SK-N-SH (cell line): ENCODE measurements at places on chromosomes 5 and 9.
A peak's percentile ranks its signal among the peaks of the same experiment; 100 is the strongest.

- no peaks in the 10 kb centered on the region; the same call in 1 of the 2 replicates for H3K27me3 ChIP-seq
- no peaks in the 10 kb centered on the region for H3K36me3 ChIP-seq
- no peak overlapping the region for H3K27ac ChIP-seq
- H3K4me3 ChIP-seq = no peak overlapping the region
These were observed 66.1 kb upstream of the CTSL start for GRCh38 chr9:87659534-87660419.

DNA sequence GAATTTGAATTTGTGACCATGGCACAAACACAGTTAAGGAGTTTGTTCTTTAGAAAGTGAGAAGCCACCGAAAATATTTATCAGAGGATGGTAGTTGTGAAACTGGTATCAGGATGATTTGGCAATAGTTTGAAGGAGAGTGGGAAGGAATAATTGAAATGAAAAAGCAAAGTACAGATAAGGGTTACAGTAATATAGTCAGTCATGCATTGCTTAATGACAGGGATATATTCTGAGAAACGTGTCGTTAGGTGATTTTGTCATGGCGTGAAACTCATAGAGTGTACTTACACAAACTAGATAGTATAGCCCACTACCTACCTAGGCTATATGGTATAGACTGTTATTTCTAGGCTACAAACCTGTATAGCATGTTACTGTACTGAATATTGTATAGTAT, 84.2 kb downstream of the GPBP1 start:
- no peak overlapping the region for H3K27ac ChIP-seq
- H3K4me3 ChIP-seq = no peak overlapping the region
- no peaks in the 10 kb centered on the region for H3K27me3 ChIP-seq
- H3K4me1 ChIP-seq = no peaks in the 10 kb centered on the region
- DNase-seq = no peak

DNA sequence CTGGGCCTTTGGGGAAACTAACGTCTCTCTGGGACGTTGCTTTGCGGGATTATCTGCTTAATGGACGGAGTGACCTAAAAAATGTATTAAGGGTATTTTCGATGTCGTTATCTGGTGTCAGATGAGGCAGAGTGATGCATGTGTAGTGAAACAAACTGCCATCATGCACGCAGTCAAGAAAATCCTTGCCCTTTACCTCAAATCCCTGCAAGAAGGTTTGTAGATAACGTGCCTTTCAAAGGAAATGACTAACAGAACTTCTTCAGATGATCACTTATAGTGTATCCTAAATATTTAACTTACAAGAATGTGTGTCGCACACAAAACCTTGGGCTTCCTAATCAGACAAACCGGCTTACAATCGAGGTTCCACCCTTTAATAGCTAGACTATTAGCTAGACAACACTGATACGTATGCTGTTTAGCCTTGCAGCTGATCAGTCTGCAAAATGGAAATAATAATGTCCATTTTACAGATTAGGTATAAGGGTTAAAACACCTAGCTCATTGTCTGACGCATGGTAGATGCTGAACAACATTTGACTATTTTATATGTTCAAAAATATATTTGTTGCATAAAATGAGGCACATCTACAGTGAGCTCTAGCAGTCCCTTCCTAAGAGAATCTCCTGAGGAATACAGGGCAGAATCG, 541 bp upstream of the TBCA start:
- H3K4me3 ChIP-seq = peak overlapping the region; percentile 65
- no peaks in the 10 kb centered on the region for H3K27me3 ChIP-seq
- H3K4me1 ChIP-seq = peaks cover 14% of the 10 kb centered on the region
- peaks cover 5% of the 10 kb centered on the region for H3K36me3 ChIP-seq
- DNase-seq = no peak
- H3K27ac ChIP-seq = peak overlapping the region; percentile 84; the same call in 1 of the 2 replicates

- DNase-seq = no peak
- H3K4me1 ChIP-seq = no peaks in the 10 kb centered on the region
- no peak overlapping the region for H3K4me3 ChIP-seq
These were observed 41.8 kb upstream of the GABBR2 start for GRCh38 chr9:98750364-98751060.

GRCh38 chr9:120454467-120454866, 125.5 kb downstream of the CDK5RAP2 start:
- no peak for DNase-seq
- peaks cover 34% of the 10 kb centered on the region for H3K36me3 ChIP-seq
- no peak overlapping the region for H3K4me3 ChIP-seq
- H3K4me1 ChIP-seq = no peaks in the 10 kb centered on the region
- H3K27me3 ChIP-seq = no peaks in the 10 kb centered on the region
- no peak overlapping the region for H3K27ac ChIP-seq

DNA sequence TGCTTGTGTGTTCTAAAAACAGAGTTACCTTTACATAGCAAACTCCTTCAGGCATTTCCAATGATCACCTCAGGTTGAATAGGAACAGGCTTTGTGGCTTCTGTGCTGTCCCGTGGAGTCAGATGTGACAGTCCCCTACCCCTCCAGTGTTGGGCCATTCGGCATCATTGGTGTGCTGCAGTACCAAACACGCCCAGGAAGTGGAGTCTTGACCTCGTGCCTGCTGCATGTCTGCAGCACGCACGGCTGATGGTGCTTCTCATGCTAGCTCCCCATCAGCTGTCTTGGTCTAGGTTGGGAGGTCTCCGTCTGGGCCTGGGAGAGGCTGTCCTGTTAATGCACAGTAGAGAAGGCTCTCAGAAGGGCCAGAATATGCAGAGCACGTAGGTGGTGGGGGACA, 42.5 kb upstream of the PHF2 start:
- H3K36me3 ChIP-seq = peaks cover 62% of the 10 kb centered on the region
- H3K4me1 ChIP-seq = no peaks in the 10 kb centered on the region; the same call in 1 of the 2 replicates
- no peaks in the 10 kb centered on the region for H3K27me3 ChIP-seq
- no peak overlapping the region for H3K4me3 ChIP-seq

DNA sequence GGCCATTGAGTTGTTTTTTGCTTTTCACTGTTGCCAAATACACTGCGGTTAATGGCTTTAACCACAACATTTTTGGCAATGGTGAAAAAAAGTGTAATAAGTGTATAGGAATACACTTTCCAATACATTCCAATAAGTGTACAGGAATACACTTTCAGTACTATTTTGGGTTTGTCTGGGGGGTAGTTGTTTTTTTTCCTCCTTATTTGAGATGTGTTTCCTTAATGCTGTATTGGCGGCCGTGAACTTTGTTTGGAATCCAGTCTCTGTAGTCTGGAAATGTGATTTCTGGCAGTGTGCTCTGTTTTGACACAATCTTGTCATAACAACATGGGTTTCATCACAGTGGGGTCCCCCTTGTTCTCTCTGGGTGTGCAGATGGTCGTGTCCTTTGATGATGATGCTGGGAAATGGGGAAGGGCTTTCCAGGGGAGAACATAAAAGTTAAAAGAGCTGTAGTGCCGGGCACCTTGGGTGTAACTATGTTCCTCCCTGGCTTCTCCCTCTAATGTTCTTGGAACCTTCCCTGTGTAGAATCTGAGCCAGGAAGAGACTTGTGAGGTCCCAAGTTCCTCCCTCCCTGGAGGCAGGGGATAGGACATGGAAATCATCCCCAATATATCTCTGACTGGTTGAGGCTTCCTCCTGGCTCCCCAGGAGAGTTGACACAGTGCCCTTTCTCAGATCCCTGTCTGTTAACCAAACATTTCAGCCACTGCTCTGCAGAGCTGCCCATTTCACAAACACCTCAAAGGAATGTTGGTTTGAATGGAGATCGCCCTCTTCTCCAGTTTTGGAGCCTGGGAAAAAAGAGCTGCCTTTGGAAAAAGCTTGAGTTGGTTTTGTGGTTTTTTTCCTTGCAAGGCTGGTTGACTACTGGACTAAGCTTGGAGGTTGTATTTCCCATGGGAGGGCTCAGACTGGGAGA, 44.8 kb downstream of the RCL1 start:
- no peak overlapping the region for H3K27ac ChIP-seq
- H3K36me3 ChIP-seq = peaks cover 5% of the 10 kb centered on the region
- H3K4me1 ChIP-seq = no peaks in the 10 kb centered on the region

- H3K27me3 ChIP-seq = no peaks in the 10 kb centered on the region
- peak; percentile 14 for DNase-seq
- no peak overlapping the region for H3K4me3 ChIP-seq
- H3K36me3 ChIP-seq = no peaks in the 10 kb centered on the region
These were observed 142.7 kb downstream of the CACNA1B start for GRCh38 chr9:138020120-138020794.

GRCh38 chr5:57956636-57957035, 474.0 kb upstream of the ACTBL2 start:
- no peak overlapping the region for H3K27ac ChIP-seq
- H3K36me3 ChIP-seq = no peaks in the 10 kb centered on the region
- H3K4me3 ChIP-seq = no peak overlapping the region
- no peaks in the 10 kb centered on the region for H3K27me3 ChIP-seq
- no peak for DNase-seq

DNA sequence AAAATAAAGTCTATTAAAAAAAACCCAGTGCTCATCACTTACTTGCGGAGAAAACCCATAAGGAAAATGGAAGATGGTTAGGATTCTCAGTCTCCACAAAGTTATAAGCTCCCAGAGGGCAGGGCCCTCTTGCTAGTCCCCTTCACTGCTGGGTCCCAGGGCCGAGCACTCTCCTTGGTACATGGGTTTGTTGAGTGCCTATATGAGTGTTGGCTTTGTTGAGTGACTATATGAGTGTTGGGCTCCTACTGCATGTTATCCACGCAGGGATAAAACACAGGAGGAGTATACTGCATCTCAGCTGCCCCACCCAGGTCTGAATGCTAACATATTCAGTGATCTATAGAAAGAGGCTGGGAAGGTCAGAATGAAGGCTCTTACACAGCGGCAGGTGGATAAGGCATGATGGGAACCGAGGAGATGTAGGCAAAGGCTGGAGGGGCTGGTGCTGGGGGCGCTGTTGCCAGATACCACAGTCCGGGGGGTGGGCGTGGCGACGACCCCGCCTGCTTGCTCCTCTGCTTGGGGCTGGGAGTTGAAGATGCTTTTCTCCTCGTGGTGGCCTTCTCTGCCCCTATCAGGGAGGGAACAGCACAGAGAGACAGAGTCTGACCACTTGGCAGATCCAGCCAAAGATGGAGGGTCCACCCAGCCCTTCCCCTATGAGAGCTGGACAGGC, 11.6 kb downstream of the ORM2 start:
- H3K4me1 ChIP-seq = peaks cover 6% of the 10 kb centered on the region; the same call in 1 of the 2 replicates
- no peaks in the 10 kb centered on the region for H3K27me3 ChIP-seq

GRCh38 chr9:78325343-78325742, 28.4 kb downstream of the PSAT1 start:
- H3K4me3 ChIP-seq = no peak overlapping the region
- peak; percentile 76 for DNase-seq
- no peaks in the 10 kb centered on the region for H3K27me3 ChIP-seq
- no peaks in the 10 kb centered on the region for H3K4me1 ChIP-seq

- no peak overlapping the region for H3K4me3 ChIP-seq
- H3K4me1 ChIP-seq = no peaks in the 10 kb centered on the region; the same call in 1 of the 2 replicates
- H3K27me3 ChIP-seq = no peaks in the 10 kb centered on the region
These were observed 35.4 kb downstream of the SREK1 start for GRCh38 chr5:66179297-66180051.

GRCh38 chr9:33163433-33164137, 3.6 kb downstream of the B4GALT1 start:
- no peak for DNase-seq
- no peaks in the 10 kb centered on the region for H3K27me3 ChIP-seq
- H3K36me3 ChIP-seq = no peaks in the 10 kb centered on the region
- no peak overlapping the region; the same call in 1 of the 2 replicates for H3K27ac ChIP-seq
- H3K4me3 ChIP-seq = no peak overlapping the region

- H3K4me3 ChIP-seq = no peak overlapping the region
- no peaks in the 10 kb centered on the region for H3K36me3 ChIP-seq
- peaks cover 20% of the 10 kb centered on the region; the same call in 1 of the 2 replicates for H3K4me1 ChIP-seq
These were observed 71.4 kb downstream of the SERINC5 start for GRCh38 chr5:80184235-80185023.

DNA sequence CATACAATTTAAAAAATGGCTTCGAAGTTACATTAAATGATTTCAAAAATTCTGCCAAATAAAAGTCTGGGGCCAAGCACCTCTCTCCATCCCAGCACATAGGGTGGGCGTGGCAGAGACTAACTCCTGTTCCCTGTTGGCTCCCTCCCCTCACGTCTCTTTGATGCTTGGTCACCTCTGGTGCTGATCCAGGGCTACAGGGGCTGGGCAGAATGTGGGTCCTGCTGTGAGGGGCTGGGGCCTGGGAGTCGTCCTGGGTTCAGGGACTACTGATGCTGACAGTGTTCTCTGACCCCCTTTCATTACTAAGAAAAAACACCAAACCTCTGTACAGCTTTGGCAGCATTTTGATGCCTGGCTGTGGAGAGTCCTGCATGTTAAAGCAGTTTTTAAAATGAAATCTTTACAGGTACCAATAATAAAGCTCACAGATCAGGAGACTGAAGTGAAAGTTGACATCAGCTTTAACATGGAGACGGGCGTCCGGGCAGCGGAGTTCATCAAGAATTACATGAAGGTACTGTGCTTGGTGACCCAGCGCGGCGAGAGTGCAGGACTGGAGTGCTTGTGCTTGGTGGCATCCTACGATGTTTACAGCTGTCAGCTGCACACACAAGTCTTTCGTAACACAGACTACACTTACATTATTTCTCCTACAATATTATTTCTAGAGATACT, 29.0 kb downstream of the TENT4A start:
- no peaks in the 10 kb centered on the region for H3K27me3 ChIP-seq
- H3K4me3 ChIP-seq = no peak overlapping the region
- no peak for DNase-seq
- peaks cover 77% of the 10 kb centered on the region for H3K36me3 ChIP-seq
- no peak overlapping the region for H3K27ac ChIP-seq

DNA sequence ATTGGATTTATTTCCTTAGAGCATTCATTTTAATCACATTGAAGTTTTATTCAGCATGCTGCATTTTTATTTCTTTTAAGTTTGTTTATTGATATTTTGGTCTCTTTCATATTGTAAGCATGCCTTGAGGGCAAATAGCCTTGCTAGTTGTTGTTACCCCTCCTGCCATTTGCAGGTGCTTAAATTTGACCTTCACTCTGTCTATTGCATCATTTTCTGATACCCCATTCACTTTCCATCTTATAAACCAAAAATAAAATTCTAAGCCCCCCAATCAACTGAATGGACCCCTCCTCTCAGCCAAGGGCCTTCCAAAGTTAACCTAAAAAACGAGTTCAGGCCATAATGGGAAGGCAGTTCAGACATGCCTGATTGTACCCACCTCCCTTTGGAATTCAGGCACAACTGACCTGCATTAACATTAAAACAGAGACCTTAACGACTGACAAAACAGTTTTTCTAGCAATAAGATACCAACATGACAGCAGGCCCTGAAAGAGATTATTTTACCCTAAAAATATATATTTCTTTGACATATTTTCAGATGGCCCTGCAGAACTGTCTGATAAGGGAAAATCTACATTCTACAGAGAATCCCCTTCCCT, 32.1 kb downstream of the TARS1 start:
- no peak for DNase-seq
- H3K36me3 ChIP-seq = peaks cover 78% of the 10 kb centered on the region
- H3K4me1 ChIP-seq = no peaks in the 10 kb centered on the region
- H3K4me3 ChIP-seq = no peak overlapping the region

DNA sequence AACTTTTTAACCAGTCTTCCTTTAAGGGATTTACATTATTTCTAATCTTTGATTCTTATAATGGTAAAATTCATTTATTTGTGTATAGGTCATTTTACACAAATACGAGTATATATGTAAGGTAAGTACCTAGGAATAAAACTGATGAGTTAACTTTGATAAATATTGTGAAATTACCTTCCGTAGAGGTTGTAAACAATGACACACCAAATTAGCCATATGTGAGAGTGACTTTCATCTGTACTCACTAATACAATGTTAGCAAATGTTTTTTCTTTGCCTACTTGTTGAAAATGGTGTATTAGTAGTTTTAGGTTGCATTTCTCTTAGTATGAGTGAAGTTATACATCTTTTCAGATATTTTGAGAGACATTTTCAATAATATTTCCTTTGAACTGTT, 42.6 kb upstream of the TSLP start:
- H3K36me3 ChIP-seq = no peaks in the 10 kb centered on the region
- H3K27ac ChIP-seq = no peak overlapping the region
- no peak for DNase-seq
- no peaks in the 10 kb centered on the region for H3K27me3 ChIP-seq
- H3K4me1 ChIP-seq = no peaks in the 10 kb centered on the region
- H3K4me3 ChIP-seq = no peak overlapping the region
